ENCODE measurements at places on chromosomes 2 and 18.

DNA sequence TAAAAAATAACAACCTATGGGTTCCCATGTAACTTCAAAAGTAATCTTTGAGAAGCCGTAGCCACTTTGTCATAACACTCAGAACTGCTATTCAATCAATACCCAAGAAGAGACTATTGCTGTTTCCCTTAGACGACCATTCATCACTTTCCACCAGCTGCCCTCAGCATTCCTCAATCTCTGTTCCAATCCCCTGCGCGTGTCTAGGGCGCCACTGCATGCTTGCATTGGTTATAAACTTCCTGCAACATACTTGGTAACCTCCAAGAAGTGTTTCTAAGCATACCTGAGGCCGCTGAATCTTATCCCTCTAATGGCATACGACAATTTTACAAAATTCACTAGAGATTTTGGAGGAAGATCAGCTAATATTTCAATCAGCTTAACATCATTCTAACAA lies 134.2 kb downstream of the LAMA1 start:
- DNase-seq, result no peak

GRCh38 chr18:44374966-44375365 lies 305.7 kb upstream of the SETBP1 start:
- DNase-seq, result no peak

- no peak for DNase-seq
Measured at GRCh38 chr2:140586379-140586778, 1544.4 kb downstream of the LRP1B start.

GRCh38 chr18:54147439-54147838 lies 77.0 kb downstream of the MBD2 start:
- no peak for DNase-seq

DNA sequence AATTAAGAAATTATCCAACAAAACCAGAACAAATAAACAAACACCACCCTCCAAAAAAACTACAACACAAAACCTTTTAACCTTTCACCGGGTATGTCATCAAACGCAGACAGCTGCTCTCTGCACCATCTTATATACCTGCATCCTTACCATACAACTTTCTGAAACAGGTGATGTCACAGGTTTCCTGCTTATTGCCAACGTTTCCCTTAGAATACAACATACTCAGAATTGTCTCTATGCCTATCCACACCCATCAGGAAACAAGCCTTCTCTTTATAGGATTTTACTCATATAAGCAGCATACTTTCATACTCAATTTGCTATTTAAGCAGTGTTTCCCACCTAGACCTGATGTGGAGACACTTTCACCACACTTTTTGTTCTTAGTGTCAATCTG lies 181.0 kb downstream of the DYM start:
- DNase-seq, result no peak

GRCh38 chr18:58606236-58606635 lies 22.7 kb downstream of the ALPK2 start:
- no peak for DNase-seq

DNA sequence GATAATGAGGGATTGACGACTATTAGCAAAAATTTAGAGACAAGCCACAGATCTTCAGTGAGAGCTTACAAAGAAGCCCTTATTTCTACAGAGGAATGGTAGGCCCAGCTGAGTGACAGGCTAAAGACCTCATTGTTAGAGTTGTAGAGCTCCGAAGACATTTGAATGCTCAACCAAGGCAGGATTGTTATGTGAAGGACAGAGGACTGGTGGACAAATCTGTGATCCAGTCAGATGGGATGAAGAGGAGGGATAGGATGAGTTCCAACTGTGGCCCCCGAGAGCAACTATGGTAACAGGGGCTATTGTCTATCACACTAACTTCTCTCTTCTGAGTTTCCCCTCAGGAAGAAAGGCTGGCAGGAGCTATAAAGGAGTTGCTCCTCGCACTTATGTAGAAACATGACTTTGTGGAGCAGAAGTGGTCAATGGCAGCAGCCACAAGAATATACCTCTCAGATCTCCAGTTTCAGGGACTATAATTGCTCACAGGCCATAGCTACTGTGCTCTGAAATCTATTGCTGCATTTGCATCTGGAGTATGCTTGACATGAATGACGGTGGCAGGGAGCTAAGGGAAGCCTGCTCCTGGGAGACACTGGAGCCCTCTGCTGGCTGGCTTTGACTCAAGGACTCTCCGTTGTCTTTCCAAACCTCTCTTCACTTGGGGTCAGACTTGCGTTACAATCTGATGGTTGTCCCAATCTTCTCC lies 50.3 kb upstream of the GREB1L start:
- no peak for DNase-seq

DNA sequence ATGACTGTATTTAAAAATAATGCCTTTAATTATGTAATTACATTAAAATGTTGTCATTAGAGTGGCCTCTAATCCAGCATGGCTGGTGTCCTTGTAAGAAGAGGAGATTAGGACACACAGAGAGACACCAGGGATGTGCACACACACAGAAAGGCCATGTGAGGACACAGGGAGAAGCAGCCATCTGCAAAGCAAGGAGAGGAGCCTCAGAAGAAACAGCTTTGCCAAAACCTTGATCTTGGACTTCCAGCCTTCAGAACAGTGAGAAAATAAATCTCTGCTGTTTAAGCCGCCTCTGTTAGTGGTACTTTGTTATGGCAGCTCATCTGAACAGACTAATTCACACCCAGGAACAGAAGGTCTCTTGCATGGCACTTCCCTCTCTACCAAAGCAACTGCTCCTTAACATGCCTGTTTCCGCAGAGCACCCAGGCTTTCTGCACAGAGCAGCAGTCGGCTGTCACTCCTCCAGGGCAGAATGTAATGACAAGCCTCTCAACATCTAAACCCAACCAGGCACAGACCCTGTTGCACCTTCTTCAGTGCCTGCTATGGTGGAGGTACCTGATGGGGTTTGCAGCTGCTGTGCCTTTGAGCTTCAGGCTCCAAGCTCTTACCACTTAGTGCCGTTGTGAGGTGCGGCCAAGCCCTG lies 377.7 kb downstream of the TDRD15 start:
- DNase-seq, result no peak

- DNase-seq, result no peak
Measured at GRCh38 chr2:177549171-177549570, 156.6 kb downstream of the AGPS start.

- no peak for DNase-seq
Measured at GRCh38 chr18:27763341-27763740, 413.6 kb downstream of the CDH2 start.

GRCh38 chr2:227260041-227260440 lies 65.0 kb upstream of the MFF start:
- no peak for DNase-seq

Data from activated naive CD8-positive, alpha-beta T cell treated with anti-CD3 and anti-CD28 coated beads, Interleukin-2, amount 10 ng/mL, durations not matched to agents 7 days and 5 days (primary cell).